ACHN (cell line): ENCODE measurements at places on chromosomes 4 and X.
A peak's percentile ranks its signal among the peaks of the same experiment; 100 is the strongest.

DNA sequence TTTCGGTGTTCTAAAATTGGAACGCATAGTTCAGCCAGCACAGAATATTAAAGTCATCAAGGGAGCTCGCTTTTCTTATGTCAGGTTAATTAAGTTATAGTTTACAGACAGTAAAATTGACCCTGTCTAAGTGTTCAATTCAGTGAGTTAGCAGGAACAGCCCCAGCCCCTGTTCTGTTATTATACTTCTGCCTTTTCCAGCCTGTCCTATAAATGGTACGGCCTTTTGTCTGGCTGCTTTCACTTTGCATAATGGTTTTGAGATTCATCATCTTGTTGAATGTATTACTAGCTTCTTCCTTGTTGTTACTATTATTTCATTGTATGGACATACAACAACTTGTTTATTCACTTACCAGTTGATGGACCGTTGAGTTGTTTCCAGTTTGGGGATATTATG, 9.5 kb downstream of the CXCL13 start:
- DNase-seq = no peak

- no peak for DNase-seq
Observed at GRCh38 chr4:68180849-68181526, 51.3 kb upstream of the TMPRSS11F start.

DNA sequence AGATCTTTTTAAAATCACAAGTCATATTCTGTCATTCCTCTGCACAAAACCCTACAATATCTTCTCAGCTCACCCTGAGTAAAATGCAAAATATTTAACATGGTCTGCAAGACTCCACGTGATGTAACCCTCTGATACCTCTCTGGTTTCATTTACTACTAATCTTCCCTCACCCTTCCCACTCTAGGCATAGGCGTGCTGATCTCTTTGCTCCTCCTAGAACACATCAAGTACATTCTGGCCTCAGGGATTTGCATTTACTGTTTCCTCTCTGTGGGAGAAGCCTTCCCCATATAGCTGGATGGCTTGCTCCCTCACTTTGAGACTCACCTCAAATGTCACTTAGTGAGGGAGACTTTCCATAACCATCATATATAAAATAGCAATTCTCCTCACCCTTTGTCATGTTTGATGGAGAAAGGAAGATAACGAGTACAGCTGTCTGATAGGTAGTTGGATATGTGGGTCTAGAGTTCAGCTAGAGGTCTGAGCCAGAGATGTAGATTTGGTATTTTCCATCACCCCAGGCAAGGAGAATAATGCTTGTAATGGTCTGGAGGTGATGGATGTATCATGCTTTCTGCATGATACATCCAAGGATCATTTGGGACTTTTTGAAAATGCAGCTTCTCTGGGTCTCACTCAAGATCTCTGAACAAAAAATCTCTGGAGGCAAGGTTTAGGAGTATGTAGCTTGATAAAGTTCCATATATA, 123.9 kb upstream of the VAMP7 start:
- no peak for DNase-seq

DNA sequence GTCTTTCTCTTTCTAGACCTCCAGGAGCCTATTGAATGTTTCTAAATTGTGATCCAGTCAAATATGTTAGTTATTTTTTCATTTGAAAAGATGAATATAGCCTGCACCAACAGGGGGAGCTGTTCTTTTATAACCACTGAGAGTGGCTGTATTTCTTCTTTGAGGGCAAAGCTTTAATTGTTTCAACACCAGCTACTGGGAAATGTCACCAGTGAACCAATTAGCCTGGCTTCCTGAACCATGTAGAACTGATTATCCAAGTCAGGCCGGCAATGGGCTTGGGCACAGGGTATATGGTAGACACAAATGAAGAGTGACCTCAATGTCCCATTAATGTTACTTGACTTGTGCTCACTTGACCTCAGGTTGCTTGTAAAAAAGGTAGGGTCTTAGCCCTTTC, 4.8 kb upstream of the DAPP1 start:
- peak; percentile 51 for DNase-seq

DNA sequence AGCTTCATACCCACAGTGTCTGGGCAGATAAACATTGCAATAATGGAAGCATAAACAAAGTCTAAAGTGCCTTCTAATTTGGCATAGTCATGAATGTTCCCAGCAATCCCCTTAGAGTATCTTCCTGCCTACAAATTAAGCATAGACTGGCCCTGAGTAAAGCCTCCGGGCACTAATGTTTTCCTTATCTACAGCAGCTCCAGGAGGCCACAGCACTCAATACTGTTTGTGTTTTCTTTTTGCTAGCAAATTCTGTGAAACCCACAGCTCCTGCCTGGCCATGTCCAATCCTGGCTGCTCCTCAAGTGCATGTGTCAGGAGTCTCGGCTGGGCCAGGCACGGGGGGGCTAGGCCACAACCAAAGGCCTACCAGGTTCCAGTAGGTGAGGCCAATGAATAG, 102.7 kb upstream of the TBC1D9 start:
- DNase-seq = no peak

DNA sequence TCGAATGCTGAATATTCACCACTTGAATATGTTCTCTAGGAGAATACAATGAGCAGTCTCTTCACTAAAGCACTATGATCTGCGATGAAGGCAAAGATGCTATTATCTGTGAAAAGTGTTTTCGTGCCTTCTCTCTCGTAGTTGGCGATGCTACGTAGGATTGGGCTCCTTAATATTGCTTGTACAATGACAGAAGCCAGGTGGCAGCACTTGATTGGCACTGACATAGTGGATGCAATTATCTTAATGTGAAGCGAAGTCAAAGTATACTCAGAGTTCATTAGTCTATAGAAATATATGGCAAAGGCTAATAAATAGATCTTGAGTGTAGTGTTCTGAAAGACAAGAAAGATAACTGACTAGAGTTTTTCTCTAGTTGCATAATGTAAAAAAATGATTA, 1135.7 kb upstream of the AGA start:
- DNase-seq = peak; percentile 2
